NB4 (cell line): ENCODE measurements at places on chromosomes 11 and 22.
A peak's percentile ranks its signal among the peaks of the same experiment; 100 is the strongest.

DNA sequence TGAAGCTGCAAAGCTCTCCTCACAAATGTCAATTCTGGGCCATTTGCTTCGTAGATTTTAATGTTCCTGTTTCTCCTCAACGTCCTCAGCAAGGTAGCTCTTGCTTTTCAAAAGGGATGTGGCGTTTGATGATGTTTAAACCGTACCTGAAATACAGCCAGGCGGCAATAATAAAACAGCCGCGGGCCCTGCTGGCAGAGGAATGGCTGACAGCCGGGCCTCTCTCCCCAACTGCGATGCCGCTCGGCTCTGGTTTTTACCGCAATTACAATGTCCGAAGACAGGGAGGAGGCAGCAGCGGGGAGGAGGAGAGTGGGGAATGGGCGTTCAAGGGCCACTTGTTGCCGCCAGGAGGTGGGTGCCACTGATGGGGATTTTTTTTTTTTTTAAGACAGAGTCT, 27.5 kb downstream of the MACROD1 start:
- DNase-seq: no peak

DNA sequence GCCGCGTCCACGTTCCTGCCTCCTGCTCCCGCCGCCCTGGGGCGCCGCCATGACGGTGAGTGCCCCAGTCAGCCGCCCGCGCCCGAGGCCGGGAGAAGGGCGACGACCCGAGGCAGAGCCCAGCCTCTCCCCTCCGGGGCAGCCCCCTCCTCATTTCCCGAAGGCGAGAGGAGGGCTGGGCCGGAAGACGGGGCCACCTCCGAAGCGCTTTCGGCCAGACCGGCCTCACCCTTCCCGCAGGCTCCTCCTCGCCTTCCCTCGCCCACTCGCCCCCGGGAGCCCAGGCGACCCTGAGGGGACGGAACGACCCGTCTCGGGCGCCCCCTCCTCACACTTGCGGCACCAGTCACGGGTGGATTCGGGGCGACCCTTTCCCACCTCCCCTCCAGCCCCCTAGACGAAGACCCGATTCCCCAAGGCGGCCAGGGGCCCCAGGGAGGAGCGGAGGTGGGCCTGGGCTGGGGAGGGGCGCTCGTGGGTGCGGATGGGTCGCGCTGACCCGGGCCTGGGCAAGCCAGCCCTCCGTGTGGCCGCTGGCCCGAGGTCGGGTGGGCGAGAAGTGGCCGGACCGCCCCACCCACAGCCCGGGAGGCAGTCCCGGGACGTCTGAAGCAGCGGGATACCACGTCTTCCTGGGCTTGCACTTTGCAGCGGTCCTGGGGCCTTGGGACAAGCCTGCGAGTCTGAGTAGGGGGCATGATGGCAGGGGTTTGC, 49.7 kb downstream of the TRIOBP start:
- DNase-seq: peak; percentile 36

DNA sequence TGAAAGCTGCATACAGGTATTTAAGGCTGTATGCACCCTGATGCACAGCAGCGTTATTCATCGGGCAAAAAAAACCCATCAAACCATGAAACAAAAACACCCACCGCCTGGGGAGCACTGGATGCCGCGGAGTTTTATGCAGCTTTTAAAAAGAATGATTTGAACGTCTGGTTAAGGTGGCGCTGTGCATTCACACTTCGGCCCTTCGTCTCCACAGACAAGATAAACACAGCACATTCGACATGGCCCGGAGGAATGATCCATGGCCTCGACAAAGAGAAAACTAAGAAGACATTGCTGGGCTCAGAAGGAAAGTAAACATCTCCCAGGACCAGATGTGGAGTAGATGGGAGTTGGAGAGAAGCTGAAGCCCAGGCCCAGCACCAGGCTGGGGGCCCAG, 40.8 kb upstream of the GAL start:
- no peak for DNase-seq

DNA sequence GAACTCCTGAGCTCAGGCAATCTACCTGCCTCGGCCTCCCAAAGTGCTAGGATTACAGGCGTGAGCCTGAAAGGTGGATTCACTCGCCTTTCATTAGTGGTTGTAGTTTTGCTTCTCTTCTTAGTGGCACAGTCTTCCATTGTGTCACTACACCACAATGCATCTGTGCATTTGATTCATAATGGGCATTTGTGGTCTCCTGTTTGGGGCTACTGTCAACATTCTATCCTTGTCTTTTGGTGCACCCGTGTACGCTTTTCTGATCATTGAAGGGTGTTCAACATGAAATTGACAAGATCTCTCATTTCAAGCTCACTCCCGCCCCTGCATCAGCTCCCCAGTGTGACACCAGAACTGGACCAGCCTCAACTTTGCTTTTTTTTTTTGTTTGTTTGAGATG, 2.0 kb upstream of the SYT12 start:
- DNase-seq: no peak

DNA sequence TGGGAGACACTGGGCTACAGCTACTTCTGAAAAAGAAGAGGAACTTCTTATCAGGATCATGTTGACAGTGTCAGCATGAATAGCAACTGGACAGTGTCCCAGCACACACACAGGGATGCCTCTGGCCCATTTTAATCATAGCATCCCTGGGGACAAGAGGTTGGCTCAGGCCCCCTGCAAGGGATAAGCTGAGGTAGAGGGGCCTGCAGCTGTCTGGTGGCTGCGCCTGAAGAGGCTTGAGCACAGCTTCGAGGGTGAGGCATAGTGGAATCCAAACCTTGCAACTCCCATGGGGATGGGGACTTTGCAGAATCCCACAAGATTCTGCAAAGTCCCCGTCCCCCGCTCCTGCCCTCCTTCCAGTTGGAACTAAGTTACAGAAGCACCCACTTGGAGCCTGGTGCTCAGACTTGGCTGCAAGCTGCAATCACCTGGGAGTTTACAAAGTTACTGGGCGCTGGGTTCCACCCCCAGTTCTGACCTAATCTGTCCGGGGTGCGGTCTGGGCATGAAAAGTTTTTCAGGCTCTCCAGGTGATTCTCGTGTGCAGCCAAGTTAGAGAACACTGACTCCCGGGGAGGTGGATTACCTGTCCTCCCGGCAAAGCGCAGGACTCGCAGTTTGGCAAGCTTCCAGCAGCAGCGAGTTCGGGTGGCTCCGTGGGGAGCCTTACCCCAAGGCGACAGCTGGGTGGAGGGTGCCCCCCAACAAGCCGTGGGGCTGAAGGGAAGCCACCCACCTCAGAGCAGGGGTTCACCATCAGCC, 16.0 kb upstream of the LINC01488 start:
- peak; percentile 22 for DNase-seq

DNA sequence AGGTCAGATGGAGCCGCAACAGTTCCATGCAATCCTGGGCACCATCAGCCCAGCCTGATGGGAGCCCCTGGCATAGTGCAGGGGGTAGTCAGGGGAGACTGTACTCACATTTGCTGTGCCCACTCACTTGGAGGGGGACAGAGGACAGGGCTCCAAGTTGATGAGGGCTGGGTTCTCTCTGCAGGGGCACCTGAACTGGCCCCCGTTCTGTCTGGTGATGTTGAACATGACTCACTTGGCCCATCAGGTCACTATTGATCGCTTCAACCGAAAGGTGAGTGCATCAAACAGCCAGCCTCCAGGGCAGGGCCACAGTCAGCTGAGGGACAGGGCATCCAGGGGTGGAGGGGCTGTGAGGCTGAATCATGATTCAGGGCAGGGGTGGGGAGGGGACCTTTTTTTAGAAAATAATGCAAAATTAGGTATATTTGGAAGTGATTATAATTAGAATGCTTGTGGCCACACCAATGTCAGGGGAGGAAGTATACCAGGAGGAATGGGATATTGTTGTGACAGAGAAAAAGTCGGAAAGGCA, 66.4 kb downstream of the OTOG start:
- DNase-seq: no peak

DNA sequence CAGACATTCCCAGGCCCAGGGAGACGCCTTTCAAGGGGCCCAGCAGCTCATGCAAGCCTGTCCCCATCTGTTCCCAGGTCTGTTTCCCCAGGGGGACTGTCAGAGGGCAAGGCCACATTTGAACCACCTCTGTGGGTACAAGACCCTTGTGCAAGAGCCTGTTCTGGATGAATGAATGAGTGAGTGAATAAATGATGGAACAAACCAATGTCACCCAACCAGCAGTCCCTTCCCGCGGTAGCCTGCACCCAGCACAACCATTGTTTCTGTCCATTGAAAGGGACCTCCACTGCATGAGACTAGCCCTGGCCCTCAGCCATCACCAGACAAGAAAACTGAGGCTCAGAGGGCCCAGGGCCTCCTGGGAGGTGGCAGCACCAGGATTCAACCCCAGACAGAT, 69.7 kb upstream of the TCF20 start:
- no peak for DNase-seq

GRCh38 chr11:8093931-8094575, 13.0 kb downstream of the TUB start:
- no peak for DNase-seq

GRCh38 chr11:98564233-98564632, 456.5 kb upstream of the CNTN5 start:
- DNase-seq: no peak

GRCh38 chr11:126391970-126392632, 36.6 kb downstream of the ST3GAL4 start:
- DNase-seq: peak; percentile 93

GRCh38 chr11:12221051-12221535, 110.7 kb downstream of the MICAL2 start:
- no peak for DNase-seq

DNA sequence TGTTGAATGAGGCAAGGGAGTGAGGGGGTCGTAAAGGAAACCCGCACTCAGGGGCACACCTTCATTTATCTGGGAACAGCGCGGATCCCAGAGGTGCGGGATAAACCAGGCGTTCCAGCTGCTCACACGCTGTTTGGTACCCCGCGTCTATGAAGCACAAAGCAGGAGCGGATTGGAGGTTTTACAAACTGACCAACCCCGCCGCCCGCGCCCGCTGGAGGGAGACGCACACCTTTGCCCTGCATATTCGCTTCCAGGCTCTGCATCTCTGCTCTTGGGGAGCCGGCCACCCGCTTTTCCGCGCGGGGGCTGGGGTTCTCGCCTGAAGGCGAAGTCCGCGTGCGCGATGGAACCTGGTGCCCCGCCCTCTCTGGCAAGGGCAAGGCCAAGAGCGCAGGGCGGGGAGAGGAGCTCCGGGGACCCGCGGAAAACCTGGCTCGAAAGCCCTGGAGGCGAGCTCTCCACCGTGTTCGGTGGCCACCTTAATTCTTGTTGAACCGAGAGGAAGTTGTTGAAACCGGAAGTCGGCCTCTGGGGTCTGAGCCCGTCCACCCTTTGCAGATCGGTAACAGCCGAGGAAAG, 6.8 kb upstream of the ALX4 start:
- peak; percentile 52 for DNase-seq

DNA sequence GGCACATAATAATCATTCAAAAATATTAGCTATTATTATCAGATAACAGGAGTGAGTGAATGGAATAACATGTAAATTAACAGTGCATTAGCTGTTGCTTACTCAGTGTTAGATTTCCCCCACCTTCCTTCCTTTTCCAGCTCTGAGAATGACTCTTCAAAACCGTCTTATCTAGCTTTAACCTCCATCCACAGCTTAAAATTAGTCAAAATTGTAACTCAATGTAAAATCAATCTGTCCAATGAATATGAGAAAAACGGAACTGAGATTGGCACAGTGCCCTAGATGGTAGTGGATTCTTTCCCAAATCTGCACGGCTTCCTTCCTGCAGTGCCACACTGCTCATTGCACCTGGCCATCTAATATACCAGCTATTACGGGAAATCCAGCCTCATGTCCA, 156.8 kb upstream of the BDNF start:
- DNase-seq: no peak

DNA sequence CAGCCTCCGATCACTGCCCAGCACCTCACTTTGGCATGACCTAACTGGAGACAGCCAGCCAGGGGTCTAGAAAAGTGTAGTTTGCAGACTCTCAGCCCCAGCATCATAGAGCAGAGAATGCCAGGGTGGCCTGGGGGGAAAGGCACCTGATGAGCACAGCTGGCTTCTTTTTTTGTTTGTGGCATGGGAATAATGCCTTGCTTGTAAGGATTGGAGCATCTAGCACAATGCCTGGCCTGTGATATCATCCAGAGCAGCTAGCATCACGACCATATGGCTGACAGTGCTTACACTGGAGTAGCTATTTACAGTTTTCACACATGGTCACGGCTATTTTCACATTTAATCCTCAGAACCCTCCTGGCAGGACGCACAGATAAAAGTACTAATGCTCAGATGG, 594.8 kb upstream of the B3GAT1 start:
- DNase-seq: no peak

DNA sequence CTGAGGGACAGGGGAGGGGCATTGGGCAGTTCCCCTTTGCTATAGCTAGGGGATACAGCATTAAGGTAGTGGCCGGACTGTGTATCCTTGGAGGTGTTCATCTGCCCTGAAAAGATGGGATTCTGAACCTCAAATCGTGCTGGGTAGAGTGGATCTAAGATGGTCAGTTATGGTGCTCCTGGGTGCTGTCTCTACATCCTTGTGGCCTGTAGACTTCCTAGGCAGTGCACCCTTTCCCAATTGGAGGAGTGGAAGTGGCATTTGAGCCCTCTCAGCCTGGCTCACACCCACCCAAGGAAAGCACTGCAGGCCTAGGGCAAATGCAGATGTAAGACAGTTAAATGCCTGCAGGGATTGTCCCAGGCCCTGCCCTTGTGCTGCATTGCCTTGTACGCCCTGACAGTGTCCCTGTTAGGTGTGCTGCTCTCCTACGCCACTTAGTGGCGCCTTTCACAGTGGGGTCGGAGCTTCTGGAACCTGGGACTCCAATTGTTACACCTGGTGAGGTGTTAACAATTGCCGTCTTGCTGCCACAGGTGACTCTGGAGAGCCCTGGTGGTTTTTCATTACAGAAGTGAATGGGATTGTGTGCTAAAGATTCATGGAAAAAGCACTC, 35.0 kb downstream of the PPFIBP2 start:
- peak; percentile 35 for DNase-seq

- DNase-seq: peak; percentile 25
These were observed 48.1 kb downstream of the CNTN5 start for GRCh38 chr11:99068832-99069231.

GRCh38 chr11:9664276-9665171, 647 bp downstream of the SWAP70 start:
- peak; percentile 68 for DNase-seq

DNA sequence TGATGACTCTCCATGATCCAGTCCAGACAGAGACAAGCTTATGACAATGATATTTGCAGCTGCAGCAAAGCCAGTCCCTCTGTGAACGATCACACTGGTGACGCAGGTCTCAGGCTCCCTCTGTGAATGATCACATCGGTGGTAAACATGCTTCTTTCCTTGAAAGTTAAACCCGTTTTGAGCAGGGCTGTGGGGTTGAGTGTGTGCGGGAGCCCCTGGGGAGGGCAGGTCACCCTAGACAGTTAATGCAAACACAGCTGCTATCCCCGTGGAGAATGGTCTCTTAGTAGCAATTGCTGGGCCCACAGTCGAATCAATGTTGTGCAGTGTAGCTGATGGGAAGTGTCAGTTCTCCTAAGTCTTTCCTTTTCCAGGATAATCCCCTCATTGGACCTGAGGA, 71.0 kb upstream of the KIRREL3 start:
- DNase-seq: no peak
